ENCODE measurements at places on chromosomes 12 and 14.

GRCh38 chr12:130117233-130117632, 45.0 kb upstream of the FZD10 start:
- no peak for DNase-seq

DNA sequence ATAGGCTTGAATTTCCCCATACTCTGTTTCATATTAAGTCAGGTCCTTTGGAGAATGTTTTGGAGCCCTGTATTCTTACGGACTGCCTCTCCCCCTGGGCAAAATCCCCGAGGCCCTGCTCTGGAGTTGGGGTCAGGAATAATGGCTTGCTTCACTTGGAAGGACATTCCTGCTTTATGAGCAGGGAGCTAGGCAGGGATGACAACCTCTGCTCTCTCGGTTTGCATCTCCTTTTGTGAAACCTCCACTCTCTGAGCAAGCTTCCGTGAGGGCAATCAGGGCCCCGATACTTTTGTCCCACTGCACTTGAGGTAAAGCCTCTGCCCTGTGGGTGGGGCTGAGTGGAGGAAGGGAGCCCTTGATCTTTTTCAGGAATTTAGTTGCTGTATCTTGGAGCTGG, 19.3 kb downstream of the OS9 start:
- no peak for DNase-seq

- DNase-seq: no peak
Observed at GRCh38 chr12:5856692-5857091, 88.4 kb downstream of the ANO2 start.

GRCh38 chr12:30016540-30017055, 232.9 kb upstream of the TMTC1 start:
- DNase-seq: no peak

GRCh38 chr14:102096569-102097188, 9.8 kb upstream of the HSP90AA1 start:
- no peak for DNase-seq

DNA sequence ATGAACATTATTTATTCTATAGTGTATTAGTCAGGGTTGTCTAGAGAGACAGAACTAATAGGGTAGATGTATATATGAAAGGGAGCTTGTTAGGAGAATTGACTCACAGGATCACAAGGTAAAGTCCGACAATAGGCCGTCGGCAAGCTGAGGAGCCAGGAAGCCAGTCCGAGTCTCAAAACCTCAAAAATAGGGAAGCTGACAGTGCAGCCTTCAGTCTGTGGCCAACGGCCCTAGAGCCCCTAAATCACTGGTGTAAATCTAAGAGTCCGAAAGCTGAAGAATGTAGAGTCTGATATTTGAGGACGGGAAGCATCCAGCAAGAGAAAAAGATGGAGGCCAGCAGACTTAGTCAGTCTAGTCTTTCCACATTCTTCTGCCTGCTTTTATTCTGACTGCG, 912.2 kb downstream of the FLRT2 start:
- no peak for DNase-seq

GRCh38 chr14:93153121-93153520, 31.6 kb downstream of the MOAP1 start:
- DNase-seq: no peak

DNA sequence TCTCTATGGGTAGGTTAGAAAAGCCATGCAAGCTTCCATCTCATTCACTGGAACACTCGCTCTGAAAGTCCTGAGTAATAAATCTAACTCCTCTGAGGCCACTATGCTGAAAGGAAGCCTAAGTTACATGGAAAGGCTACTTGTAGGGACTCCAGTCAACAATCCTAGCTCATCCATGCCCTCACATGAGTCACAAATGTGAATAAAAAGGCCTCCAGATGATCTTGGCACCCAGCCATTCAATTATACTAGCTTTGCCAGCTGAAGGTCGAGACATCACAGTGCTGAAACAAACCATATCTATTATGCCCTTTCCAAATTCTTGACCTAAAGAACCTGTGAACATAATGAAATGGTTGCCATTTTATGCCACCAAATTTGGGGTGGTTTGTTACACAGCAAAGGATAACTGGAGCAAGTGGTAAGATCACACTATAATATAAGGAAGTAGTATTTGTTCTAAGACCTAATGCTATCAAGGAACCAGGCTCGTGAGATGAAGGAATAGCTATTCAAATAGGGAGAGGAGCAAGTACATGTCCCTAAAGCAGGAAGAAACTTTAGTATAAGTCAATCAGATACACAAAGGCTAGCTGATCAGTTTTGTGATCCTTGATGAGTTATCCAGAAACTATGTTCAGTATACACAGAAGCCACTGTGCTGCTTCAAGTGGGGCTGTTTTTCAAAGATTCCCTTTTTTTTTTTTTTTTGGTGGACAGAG, 142.1 kb downstream of the MED13L start:
- DNase-seq: no peak

GRCh38 chr12:57214398-57214781, 2.2 kb upstream of the NXPH4 start:
- peak; percentile 24 for DNase-seq

DNA sequence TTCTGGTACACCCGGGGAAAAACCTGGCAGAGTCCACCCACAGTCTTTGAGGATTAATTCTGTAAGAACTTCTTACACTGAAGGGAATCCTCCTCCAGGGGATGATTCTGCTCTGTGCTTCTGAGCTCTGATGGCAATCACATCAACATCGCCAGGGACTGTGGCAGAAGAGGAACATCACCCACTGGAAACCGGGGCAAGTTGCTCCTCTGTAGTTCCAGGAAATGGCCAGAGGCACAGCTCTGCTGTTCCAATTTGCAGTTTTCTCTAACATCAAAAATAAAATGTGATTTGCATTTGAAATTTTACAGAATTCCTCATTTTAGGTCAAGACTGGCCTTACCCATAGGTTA, 207.6 kb downstream of the DAD1 start:
- DNase-seq: no peak

DNA sequence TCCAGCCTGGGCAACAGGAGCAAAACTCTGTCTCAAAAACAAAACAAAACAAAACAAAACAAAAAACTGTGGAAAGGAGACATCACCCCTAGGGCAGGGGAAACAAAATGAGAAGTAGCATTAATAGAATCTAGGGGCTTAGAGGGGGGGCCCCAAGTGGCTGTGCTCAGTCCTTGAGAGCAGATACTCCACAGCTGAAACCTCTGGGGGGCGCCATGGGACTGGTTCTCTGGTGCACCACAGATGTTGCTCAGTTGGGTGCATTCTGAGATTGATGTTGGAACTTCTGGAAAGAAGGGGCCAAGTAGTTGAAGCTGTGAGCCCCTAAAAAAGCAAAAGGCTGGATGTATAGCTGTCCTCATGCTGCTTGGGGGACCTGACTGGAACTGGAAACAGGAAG, 11.8 kb upstream of the SYNE2 start:
- DNase-seq: no peak

- DNase-seq: no peak
Observed at GRCh38 chr14:26775765-26776563, 178.1 kb upstream of the NOVA1 start.

DNA sequence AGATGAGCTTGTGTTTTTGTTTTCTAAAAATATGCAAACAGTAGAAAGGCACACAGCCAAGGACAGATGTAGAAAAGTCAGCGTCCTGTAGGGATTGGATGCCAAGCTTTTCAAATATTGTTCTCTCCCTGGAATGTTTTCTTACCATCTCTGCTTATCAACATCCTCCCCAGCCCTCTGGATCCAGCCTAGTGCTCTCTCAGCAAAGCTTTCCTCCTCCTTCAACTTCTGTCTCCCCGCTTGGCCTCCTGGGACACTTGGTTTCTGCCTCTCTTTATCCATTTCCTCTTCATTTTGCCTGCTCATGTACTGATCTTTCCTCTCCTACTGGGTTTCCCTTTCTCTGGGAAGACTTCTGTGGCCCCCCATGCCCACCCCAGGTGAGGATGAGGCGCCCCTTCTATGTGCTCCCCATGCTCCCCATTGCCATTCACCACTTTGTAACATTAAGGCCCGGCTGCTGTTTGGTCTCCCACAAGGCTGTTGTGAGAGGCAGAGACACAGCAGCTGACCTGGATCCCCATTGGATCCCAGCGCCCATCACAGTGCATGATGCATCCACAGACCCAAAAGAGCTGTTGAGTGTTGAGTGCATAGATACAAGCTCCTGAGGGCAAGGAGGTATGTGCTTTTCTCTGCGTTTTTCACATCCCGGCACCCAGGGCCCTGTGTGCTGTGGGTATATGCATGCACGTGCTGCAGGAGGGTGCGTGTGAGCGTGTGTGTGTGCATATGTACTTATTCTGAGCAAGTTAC, 38.2 kb downstream of the EVL start:
- no peak for DNase-seq

DNA sequence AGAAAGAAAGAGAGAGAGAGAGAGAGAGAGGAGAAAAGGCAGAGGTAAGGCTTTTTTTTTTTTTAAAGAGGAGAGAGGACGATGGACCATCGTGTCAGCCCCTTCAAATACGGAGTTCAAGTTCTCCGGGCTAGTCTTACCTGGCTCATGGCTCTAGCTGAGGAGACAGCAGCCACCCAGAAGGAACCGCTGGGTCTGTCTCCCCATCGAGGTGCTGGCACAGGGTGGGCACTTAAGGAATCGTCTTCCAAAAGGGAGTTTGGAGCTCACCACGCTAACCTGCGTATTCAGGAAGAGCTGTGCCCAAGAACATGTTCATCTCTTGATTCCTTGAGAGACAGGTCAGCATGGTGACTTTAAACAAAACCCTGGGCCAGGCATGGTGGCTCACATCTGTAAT, 102.7 kb downstream of the SETD3 start:
- DNase-seq: no peak

- DNase-seq: no peak
Observed at GRCh38 chr12:89947437-89948270, 239.0 kb upstream of the ATP2B1 start.

DNA sequence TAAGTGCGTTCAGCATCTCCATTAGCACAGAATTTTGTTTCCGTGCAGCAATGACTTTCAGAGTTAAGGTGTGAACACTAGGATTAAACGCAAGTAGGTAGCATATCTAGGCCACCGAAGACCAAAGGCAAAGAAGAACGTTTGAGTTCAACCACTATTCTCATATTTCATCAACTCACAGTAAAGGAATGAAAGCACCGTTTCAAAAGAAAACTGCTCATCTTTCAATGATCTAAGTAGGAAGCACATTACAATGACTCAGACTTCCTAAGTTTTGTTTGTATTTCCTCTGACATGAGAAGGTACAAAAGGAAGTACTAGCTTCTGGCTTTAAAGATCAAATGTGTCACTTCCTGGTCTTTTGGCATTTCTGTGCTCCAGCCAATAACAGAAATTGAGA, 57.6 kb downstream of the ACADS start:
- DNase-seq: no peak

DNA sequence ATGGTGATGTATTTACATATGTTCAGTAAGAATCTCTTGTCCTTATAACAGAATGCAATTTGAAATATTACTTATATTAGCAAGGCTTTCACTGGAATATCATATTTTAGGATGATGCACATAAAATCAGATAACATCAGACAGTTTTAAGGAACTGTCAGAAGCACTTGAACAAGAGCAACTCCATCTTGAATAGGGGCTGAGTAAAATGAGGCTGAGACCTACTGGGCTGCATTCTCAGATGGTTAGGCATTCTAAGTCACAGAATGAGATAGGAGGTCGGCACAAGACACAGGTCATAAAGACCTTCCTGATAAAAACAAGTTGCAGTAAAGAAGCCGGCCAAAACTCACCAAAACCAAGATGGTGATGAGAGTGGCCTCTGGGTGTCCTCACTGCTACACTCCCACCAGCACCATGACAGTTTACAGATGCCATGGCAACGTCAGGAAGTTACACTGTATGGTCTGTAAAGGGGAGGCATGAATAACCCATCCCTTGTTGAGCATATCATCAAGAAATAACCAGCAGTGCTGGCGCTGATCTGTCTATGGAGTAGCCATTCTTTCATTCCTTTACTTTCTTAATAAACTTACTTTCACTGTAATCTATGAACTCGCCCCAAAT, 27.6 kb upstream of the ETV6 start:
- DNase-seq: no peak

GRCh38 chr14:89470401-89470800, 53.4 kb upstream of the FOXN3 start:
- DNase-seq: no peak

GRCh38 chr12:74033531-74033930, 504.1 kb upstream of the ATXN7L3B start:
- DNase-seq: no peak

DNA sequence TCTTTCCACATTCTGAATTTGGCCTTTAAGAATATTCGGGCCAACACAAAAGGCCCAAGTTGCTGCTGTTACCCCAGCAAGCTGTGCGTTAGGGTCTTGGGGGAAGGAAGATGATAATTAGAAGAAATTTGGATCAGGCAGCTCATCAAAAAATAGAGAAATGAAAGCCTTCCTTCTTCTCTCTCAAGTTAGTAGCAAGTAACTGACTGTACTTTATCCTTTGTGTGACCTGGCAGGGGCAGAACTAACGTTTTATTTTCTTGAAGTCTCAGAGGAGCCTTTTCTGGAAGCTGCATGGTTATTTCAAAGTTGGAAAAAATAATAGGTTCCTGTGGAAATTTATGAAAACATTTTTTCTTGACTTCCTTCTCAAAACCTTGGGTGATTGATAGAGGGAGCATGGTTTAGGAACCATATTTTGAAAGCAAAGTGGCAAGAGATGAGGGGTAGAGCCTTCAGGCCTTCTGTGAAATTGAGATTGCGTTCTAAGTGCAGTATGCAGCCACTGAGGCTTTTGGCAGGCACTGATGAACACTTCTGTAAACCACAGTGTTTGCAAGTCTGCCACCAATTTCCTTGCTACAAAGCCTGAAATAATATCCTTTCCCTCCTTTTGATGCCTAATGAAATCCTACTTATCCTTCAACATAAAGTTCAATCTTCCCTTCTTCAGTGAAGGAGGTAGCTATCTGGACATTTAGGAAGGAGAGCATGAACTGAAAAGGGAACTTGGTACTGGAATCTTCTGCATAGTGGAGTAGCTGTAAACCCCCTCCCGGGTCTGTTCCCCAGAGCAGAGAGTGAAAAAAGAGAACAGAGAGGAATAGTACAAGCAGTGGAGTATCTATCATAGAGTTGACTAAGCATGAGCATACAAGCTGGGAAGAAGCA, 123.2 kb downstream of the FGD4 start:
- DNase-seq: no peak

DNA sequence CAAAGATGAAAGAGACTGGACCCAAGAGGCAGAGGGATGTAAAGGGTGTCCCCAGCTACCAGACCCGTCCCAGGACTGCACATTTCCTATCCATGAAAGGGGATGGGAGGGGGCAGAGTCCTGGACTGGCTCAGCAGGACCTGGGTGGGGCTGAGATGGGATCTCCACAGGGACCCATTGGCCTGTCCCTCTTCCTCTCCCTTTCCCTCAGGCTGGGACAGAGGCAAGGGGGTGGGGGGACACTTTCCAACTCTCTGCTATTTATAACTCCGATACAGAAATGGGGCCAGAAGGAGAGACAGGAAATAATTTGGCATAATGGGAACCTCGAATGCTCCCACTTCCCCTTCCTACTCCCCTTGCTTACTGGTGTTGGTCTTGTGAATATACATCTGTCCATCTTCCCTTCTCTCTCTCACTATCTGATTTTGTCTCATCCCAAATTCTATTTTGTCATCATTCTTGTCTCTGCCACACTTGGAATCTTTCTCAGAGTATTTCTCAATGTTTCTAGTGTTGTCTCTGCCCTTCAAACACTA, 1.1 kb upstream of the ITGA7 start:
- no peak for DNase-seq

GRCh38 chr12:109110988-109111495, 5.3 kb upstream of the ACACB start:
- DNase-seq: no peak

Measured in NCI-H1436 treated with DMSO at 0.1 percent for 48 hours (cell line).